Glutamatergic neuron (in vitro differentiated cells): ENCODE measurements at places on chromosomes 12 and 14.

DNA sequence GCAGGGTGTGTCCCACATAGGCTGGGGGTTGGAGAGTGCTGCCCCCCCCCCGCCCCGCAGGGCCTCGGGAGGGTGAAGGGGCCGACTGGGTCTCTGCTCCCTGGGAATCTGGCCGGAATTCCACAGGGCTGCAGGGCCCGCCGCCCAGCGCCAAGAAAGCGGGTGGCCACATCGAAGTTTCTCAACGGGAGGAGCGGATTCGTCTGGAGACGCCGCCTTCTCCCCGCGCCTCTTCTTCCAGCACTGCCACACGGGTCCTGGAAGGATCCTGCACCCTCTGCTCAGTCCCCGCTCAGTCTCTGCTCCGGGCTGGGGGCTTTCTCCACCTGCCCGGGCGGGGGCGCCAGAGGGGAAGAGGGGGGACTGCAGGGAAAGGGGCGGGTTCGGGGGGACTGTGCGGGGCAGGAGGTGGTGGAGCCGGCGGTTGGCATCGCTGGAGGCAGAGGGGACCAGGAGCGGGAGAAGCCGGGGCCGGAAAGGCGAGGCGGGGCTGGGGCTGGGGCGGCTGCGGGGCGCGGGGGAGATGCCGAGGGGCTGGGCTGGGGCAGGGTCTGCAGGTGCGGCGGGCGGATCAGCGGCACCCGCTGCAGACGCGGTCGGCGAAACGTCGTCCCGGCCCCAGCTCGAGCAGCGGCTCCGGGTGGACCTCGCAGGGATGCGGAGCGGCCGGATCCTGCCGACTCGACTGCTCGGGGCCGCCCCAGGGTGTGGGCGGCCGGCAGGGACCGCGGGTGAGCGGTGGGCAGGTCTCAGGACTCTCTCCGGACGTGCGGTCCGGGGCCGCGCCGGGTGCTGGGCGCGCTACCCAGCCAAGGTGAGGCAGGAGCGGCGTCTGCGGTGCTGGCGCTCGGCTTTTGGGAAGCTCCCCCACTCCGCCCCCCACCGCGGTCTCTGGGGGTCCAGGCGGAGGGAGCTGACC lies 811.4 kb upstream of the TMEM132C start:
- DNase-seq = peak; percentile 31

- DNase-seq = no peak
These were observed 15.0 kb upstream of the ORAI1 start for GRCh38 chr12:121611306-121611705.

DNA sequence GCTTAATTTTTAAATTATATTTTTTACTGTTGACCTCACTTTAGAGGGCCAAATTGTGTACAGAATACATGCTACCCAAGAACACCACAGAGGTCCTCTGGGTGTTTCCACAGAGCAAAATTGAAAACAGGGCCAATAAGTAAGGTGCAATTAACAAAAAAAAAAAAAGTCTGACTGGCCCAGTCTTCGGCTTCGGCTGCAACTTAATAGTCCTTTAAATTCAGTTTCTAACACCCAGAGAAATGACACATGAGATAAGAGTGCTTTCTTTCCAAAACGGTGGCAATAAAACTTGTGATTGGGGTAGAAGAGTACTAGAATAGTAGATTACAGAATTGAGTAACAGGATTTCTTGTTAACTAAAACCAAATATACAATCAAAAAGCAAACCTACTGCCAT lies 81.3 kb downstream of the MED13L start:
- no peak for DNase-seq

DNA sequence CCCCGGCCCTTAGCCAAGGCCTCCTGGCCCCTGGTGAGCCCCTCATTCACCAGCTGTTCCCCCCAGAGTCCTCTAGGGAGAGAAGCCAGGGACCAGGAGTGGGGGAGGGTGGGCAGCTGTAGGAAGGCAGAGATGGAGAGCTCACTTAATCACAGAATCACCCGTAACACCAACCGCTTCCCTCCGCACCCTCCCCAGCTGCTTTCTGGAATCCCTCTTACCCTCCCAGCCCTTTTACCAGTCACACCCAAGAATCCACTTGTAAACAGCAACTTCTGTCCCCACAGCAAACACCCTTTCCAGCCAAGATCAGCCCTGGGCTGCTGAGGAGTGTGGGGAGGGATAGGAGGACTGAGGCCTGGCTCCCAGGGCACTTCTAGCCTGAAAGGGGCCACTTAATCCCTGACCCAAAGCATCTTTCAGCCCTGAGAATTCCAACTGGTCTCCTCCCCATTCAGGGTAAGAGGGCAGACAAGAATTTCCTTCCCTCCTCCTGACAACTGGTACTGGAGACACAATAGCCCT lies 18.8 kb downstream of the NCKAP5L start:
- DNase-seq = peak; percentile 60

- no peak for DNase-seq
These were observed 97.8 kb upstream of the FERMT2 start for GRCh38 chr14:53048631-53049030.

GRCh38 chr12:53223389-53224060 lies 8.5 kb downstream of the RARG start:
- DNase-seq = no peak

DNA sequence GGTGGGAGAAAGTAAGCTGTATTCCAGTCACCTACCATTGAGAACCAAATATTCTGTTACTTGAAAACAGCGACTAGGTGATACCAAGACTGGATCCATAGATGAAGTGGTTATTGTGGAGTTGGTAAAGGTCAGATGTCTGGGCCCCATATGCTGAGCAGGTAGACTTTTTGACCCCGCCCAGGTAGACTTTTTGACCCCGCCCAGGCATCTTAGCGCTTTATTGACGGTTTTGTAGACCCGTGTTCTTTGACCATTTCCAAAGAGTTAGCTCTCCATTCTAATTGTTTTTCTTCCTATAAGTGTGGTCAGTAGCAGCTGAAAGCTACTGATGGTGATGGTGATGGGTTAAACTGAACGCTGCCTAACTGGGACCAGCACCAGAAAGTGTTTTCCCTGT lies 61.6 kb downstream of the SLC8A3 start:
- no peak for DNase-seq

- DNase-seq = no peak
These were observed 165.4 kb downstream of the SLC15A5 start for GRCh38 chr12:16112130-16112529.

DNA sequence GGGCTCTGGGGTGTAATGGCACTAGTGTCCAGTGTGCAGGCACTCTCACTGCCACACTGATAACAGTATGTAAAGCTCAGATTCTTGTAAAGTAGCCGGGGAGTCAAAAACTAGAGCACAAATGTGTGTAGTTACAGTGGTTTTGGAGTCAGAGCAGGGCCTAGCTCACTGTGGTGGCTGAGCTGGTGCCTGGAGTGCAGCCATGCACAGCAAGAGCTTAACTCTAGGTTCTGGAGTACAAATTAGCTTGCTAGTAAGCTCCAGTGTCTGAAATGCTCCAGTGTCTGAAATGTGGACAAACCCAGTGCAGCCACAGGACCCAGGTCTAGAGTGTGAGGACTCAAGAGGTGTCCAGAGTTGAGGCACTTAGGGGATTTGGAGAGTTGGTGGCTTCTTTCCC lies 149.2 kb downstream of the MSRB3 start:
- no peak for DNase-seq

DNA sequence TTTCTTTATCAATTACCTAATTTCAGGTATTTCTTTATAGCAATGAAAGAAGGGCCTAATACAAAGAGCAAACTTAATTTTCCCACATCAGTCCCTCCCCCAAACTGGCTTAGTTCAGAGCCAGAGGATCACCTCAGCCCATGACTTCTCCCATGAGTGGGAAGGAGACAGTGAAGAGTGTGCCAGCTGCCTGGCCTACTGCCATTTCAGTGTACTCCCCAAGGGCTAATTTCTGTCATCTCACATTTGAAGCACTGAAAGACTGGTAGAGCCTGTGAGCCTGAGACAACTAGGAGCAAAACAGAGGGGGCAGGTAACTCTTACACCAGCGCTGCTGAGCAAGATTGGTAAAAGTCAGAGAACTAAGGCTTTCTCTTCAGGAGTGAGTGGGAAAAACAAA lies 29.1 kb upstream of the ADAM20 start:
- DNase-seq = no peak

DNA sequence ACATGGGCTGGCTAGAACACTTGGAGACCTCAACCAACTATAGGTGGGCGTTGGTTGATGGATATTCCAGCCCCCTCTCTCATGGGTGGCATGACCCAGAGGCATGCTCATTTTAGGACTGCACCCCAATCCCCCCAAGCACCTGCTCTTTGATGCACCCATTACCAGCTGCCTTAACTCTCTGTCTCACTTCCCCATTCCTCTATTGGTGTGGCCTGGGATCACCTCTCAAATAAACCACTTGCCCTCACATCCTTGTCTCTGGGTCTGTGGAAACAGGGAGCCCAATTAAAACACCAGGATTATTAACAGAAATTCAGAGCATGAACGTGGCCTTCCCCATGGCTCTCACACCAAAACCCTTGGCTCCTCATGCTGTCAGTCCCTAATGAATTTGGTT lies 202.3 kb upstream of the NOS1 start:
- DNase-seq = no peak

DNA sequence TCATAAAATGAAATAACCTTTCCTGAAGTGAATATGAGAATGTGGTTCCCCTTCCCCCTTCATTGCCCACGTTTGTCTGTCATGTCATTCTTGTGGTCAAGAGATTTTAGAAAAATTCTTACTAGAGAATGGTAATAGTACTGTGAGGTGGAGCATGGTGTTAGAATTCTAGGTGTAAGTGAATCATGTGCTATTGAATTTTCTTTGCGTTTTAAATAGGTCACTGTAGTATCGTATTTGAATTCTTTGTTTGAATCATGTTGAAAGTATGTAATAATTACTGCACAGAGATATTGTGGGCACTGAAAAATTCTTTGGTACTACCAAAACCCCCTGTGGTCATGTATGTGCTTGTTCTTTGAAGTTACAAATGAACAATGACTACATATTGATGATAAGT lies 49.9 kb downstream of the FUT8 start:
- DNase-seq = no peak

- no peak for DNase-seq
These were observed 155.5 kb upstream of the CCND2 start for GRCh38 chr12:4118017-4118510.

DNA sequence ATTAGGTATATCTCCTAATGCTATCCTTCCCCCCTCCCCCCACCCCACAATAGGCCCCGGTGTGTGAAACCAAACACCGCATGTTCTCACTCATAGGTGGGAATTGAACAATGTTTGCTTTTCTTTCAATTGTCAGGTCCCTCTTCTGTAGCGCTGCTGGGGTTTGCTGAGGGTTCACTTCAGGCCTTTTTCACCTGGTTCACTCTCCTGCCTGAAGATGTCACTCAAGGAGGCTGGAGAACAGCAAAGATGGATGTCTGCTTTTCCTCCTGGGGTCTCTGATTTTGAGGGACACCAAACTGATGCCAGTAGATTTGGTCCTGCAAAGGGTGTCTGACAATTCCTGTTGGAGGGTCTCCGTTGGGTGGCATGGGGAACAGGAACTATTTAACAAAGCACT lies 35.8 kb downstream of the KLRK1 start:
- DNase-seq = no peak

GRCh38 chr12:39798977-39799376 lies 179.4 kb upstream of the ABCD2 start:
- no peak for DNase-seq

GRCh38 chr14:22547948-22548750 lies 40.9 kb downstream of the DAD1 start:
- DNase-seq = no peak

GRCh38 chr12:125458552-125459268 lies 393.5 kb downstream of the AACS start:
- peak; percentile 40 for DNase-seq

DNA sequence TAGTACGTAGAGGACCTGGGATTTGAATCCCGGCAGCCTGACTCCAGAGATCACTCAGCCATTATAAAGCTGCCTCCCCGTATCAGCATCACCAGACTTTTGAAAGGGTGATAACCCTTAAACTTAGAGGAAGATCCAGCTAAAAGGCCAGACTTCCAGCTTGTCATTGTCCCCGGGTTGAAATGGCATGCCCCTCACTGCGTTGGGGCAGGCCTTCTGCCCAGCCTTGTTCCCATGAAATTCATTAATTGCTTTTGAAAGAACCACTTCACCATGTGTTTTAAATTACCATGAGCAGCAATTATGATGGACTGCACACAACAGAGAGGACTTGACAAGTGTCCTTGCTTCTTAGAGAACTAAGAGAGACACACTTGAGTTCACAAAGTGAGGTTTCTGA lies 269.6 kb upstream of the CRY1 start:
- no peak for DNase-seq

DNA sequence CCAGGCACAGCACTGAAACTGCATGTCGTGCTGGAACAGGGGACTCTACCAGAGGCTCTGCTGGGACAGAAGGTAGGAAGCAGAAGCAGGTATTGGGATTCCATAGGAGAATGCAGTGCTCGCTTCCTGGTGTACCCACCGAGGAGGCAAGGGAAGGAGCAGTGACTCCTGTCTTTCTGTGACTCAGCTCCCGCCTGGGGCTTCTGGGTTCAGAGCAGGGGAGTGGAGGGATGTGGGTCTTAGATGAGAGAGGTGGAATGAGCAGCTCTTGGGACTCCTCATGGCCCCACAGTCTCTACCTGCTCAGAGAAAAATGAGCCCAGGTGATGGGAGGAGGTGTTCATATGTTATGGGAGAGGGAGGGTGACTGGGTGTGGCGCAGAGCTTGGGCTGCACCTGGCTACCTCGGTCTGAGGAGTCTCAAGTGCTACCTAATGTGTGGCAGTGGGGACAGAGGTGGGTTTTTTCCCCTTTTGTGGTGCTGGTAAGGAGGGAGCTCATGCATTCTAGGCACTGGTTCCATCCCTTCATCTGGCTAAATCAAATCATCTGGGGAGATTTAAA lies 26.3 kb downstream of the WNT5B start:
- DNase-seq = no peak

DNA sequence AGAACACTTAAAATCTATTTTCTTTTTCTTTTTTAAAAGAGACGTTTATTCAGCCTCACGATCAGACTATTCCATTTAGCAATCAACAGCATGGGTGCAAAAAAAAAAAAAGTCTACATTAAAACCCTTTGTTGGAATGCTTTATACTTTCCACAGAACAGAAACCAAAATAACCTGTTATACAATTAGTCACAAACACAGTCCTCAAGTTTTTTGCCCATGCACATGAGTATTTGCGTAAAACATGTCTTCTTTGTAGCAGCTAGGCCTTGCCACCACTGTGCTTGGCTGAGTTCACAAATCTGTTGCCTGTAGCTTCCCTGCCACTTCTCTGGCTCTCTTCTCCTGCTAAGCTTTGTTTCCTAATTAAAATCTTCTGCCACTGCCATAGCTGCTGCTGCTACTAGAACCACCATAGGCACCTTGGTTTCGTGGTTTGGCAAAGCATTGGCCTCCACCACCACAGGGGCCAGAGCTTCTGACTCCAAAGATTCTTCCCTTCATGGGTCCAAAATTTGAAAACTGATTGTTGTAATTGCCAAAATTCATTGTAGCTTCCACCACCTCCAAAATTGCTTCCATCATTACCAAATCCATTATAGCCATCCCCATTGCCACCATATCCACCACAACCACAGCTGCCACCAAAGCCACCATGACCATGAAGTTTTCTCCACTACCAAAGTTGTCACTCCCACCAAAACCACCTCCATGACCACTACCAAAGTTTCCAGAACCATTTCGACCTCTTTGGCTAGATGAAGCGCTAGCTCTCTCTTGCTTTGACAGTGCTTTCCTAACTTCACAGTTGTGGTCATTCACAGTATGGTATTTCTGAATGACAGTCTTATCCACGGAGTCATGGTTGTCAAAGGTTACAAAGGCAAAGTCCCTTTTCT lies 38.1 kb downstream of the KLRG1 start:
- no peak for DNase-seq

- DNase-seq = no peak
These were observed 8.6 kb downstream of the NAB2 start for GRCh38 chr12:57097554-57097835.
